Hematopoietic multipotent progenitor cell treated with erythropoietin and hydrocortisone succinate and interleukin-3 and kit ligand, for 15 days (in vitro differentiated cells): ENCODE measurements at places on chromosomes 11 and 22.

DNA sequence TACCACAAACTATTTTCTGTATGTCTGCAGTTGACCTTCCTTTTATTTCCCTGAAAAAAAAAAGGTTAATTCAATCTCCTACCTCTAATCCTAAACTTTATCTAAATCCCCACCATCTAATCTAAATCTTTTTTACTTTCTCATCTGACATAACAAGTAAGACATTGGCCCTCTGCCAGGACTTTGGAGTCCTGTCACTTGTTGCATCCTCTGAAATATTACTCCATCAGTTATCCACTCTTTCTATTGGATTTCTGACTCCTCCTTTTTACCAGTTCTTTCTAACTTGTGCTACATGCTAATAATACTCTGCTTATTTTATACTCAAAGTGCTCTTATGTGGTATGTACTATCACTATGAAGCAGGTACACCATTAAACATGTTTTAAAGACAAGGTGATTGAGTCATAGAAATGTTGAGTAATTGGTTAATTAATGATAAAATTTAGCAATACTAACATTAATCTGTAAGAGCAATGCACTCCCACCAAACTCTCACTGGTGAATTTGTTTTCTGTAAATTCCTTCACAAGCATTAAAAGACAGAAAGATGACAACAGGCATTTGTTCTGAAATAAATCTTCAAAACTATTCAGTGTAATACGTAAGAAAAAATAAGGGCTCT lies 914.2 kb upstream of the RAG2 start:
- DNase-seq, result no peak

- DNase-seq, result peak; percentile 57
These were observed 24.3 kb upstream of the ADSL start for GRCh38 chr22:40322021-40322420.

DNA sequence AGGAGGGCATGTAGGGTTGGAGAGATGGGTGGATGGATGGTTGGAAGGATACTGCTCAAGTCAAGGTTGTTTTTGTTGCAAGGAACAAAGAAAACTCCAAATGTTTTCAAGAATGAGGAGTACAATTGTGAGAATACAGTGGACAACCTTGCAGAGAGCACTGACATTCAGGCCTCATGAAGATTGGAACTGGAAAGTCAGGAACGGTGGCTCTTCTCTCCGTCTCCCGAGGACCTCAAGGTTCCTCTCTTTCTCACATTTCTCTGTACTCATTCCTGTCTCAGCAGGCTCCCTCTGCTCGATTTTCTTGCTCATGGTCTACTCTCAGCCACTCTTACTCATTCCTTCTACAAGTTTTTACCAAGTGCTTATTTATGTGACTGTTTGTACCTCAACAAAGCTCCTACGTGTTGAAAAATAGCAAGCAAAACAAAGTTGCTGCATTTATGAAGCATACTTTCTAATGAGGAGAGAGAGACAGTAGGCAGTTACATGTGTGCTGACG lies 97.6 kb downstream of the SWAP70 start:
- DNase-seq, result no peak

DNA sequence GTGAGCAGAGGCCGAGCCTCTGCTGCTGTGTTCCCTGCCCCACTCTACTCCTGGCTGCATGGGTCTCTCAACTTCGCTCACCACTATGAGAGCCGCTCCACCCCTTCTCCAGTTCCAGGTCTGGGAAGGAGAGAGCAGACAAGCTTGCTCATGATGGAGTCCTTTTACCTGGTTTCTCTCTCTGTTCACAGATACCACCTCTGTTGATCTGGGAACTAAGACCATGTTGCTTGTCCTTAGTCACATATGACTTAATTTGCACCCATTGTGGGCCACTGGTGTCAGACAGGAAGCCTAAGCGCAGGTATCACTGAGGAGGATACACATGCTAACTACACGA lies 26.8 kb downstream of the MCM5 start:
- no peak for DNase-seq

DNA sequence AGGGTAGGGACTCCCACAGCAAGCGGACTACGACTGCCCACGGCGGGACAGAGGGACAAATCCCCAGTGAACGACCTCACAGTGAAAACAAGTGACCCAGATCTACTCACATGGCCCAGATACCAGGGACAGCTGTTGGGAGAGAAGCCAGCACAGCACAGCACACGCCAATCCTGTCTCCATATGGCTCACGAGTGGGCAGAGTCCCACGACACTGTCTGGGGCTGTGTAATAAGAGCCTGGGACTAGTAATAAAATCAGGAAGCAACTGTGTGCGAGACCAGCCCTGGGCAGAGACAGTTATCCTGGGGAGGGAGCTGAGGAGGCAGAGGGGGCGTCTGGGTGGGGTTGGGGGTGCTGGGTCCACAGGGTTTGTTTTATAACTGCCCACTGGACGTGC lies 385.0 kb downstream of the CTTN start:
- DNase-seq, result no peak

DNA sequence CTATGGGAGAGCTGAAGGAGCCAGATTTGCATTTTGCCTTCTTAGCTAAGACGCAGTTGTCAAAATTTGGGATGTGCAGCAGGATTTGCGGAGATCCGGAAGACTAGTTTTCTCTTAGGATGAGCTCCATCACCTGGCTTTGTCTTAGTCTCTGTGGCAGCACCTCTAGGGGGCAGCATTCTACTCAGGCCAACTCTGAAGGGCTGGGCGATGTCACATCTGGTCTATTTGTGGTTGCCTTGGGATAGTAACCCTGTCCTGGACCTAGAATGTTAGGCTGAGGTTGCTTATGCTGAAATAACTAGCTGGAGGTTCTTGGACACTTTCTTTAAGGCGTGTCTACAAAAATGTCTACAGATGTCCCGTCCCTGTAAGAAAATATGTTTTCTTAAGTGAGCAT lies 116.2 kb downstream of the FAT3 start:
- DNase-seq, result no peak

DNA sequence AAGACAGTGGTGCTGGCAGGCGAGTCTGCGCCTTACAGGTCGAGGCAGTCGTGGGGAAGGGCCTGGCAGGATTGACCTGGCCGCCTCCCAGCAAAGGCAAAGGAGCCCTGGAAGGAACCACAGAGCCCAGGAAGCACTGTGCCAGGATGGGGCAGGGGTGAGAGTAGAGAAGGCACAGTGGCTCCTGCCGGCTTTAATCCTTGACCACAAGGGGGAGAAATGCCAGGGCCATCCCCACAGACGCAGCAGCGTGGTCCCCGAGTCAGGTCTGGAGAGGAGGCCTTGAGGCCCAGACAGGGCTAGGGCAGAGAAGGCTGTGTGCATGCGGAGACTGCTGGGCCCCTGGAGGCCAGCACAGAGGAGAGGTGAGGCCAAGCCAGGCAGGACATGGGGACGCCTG lies 9.9 kb upstream of the NDUFS8 start:
- DNase-seq, result no peak

- no peak for DNase-seq
These were observed 311.0 kb downstream of the SBF2 start for GRCh38 chr11:9982796-9983579.

DNA sequence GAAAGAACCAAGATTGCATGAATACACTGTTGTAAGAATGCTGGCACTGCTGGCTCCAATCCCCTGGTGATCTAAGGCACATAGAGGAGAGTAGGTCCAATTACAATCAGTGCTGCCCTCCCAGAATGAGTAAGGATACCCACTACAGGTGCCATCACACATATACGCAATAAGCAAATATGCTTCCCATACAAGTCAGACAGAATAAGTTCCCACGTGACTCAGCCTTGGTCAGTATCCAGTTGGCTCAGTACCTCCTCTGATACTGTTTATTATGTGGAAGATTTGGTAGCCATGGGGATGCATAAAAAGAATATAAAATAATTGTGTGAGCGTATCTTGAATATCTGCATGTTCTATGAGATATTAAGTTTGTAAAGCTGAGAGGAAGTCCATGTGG lies 8.9 kb upstream of the OR2D3 start:
- DNase-seq, result no peak

DNA sequence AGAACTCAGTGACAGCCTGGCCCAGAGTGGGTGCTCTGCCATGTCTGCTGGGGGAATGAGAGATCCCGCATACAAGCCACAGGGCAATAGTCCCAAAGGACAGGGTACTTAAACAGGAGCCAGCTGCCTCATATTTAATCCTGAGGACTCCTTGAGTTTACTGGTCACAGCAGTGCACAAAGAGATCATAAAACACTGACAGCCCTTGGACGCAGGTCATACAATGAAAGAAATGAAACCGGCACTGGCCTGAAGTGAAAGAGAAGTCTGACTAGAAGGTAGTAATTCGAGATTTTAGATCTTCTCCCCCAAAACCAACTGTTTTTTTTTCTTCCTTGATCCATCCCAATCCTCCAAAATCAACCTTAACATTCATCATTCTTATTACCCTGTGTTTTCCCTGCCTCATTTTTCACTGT lies 299.8 kb upstream of the SYN3 start:
- no peak for DNase-seq

GRCh38 chr11:104908186-104908531 lies 9.9 kb upstream of the CASP12 start:
- DNase-seq, result no peak

- DNase-seq, result no peak
These were observed 49.1 kb upstream of the CAPRIN1 start for GRCh38 chr11:34002420-34002819.

DNA sequence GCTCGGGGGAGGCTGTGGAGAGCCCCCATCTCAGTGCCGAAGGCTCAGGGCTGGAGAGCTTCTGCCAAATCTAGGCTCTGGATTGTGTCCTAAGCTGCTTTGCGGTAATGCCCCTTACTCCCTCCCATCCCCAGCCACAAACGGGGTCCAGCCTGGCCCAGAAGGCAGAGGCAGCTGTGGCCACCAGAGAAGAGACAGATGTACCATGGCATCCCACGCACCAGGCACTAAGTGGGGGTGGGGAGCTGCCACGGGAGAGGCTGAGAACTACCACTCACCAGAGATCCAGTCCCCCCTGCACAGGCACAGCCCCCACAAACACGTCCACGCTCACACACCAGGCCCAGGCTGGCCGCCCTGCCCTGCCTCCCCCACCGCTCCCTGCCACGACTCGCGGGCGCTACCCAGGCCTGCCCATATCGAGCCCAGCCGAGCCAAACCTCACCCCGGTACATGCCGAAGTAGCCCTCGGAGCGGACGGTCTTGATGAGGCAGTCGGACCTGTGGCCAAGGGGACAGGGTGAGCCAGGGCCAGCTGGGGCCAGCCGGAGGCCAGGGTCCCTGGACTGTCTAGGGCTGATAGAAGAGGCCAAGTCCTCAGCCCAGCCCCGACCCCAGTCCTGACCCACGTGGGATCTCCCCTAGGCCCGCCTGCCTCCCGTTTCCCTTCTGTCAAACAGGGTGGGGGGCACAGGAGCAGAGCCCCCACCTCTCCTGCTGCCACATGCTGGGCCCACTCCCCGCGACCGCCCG lies 3.9 kb downstream of the SLC25A22 start:
- no peak for DNase-seq

DNA sequence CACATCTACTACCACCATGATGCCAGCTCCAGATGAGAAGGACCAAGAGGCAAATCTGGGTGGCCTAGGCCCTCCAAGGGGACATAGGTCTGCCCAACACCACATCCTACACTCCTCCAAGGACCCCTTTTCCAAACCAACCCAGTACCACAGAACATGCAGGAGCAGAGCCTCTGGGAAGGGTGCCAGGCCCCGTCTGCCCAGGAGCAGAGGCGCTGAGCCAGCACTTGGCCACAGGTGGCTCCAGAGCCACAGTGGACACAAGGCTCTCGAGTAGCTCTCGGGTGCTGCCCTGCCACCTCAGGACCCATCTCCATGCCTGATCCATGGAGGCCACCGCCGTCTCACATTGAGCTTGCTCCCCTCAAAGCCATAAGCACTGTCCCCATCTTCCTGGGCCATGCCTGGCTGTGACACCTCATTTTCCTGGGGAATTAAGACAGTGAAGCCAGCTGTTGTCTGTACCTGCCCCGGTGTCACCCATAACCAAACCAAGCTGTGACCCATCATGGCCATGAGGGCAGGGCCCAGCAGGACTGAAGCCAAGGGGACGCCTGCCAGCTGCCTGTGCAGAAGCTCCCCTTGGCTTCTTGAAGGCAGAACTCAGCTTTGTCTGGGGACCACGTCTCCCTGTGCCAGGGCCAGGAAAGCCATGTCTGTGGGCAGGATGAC lies 7.4 kb downstream of the MOB2 start:
- no peak for DNase-seq

DNA sequence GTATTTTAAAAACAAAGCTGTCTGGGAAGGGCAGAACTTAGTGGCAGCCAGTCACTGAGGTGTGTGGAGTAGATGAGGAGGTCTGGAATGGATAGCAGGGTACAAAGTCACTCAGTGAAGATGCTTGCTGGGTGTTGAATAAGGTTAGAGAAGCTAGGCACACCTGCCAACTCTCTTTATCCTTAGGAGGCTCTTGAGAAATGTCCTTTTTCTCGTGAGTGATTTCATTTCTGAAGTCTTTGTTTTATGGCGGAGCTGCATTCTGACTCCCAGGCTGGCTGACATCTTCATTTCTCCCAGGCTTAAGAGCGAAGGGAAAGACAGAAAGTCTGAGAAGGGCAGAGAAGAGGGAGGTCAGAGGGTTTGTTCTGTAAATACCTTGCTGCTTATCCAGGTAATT lies 31.0 kb downstream of the CECR2 start:
- DNase-seq, result no peak

DNA sequence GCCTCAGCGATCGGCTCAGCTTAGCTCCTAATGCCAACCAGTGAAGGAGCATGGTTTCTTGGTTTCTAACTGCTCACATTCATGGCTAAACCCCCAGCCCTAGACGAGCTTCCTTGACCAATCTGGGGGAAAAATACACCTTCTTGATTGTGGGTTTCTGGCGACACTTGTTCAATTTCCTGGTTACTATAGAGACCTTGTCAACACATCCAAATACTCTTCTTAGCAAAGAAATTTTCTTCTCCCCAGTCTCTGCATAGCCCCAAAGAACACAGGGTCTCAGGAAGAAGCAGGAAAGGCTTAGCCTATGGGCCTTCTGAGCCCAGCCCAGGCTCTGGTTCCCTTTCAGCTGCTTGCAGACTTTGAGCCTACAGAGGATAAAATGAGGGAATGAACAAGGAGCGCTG lies 88.5 kb upstream of the SYT13 start:
- DNase-seq, result no peak

GRCh38 chr22:45577746-45578523 lies 75.3 kb downstream of the FBLN1 start:
- peak; percentile 75 for DNase-seq

GRCh38 chr22:50731811-50732624 lies 6.0 kb upstream of the ACR start:
- peak; percentile 31 for DNase-seq
